ENCODE measurements at places on chromosomes 11 and 22.

GRCh38 chr11:114160894-114161293, 101.4 kb downstream of the ZBTB16 start:
- peaks cover 96% of the 10 kb centered on the region for H3K4me1 ChIP-seq
- no peaks in the 10 kb centered on the region for H3K36me3 ChIP-seq
- H3K27me3 ChIP-seq: no peaks in the 10 kb centered on the region
- no peak overlapping the region for H3K4me3 ChIP-seq
- DNase-seq: no peak

GRCh38 chr11:113137713-113138529, 176.5 kb upstream of the TTC12 start:
- no peak overlapping the region for H3K27ac ChIP-seq
- H3K4me3 ChIP-seq: no peak overlapping the region
- no peak for DNase-seq
- no peaks in the 10 kb centered on the region for H3K27me3 ChIP-seq
- H3K4me1 ChIP-seq: no peaks in the 10 kb centered on the region

- DNase-seq: no peak
- H3K4me1 ChIP-seq: no peaks in the 10 kb centered on the region
- no peaks in the 10 kb centered on the region for H3K27me3 ChIP-seq
- H3K36me3 ChIP-seq: no peaks in the 10 kb centered on the region
- H3K27ac ChIP-seq: no peak overlapping the region
Measured at GRCh38 chr22:48939441-48940265, 888.0 kb downstream of the BRD1 start.

- DNase-seq: no peak
- H3K4me3 ChIP-seq: no peak overlapping the region
- H3K36me3 ChIP-seq: no peaks in the 10 kb centered on the region
- H3K27me3 ChIP-seq: no peaks in the 10 kb centered on the region
- H3K27ac ChIP-seq: no peak overlapping the region
- H3K4me1 ChIP-seq: no peaks in the 10 kb centered on the region
Measured at GRCh38 chr11:101741479-101742175, 157.8 kb upstream of the TRPC6 start.

DNA sequence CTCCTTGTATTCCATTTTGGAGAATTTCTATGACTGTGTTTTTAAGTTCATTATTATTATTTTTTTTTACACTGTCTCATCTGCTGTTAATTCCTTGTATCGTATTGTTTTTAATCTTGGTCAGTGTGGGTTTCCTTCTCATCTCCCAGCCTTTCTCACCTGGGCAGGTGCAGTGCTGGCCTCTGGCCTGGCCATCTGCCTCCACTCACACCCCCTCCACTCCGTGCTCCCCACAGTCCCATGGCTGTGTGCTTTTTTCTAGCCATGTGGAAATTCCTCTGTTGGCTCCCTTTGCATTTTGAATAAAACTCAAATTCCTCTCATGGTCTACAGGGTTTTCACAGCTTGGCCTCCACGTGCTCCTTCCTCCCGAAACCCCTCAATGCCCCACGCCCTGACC, 50.3 kb upstream of the LINC01488 start:
- no peaks in the 10 kb centered on the region for H3K4me1 ChIP-seq
- no peak for DNase-seq
- no peak overlapping the region for H3K4me3 ChIP-seq
- H3K27ac ChIP-seq: no peak overlapping the region
- H3K36me3 ChIP-seq: no peaks in the 10 kb centered on the region
- no peaks in the 10 kb centered on the region for H3K27me3 ChIP-seq

- no peak overlapping the region for H3K4me3 ChIP-seq
- DNase-seq: no peak
- H3K36me3 ChIP-seq: no peaks in the 10 kb centered on the region
- no peaks in the 10 kb centered on the region for H3K27me3 ChIP-seq
- no peak overlapping the region for H3K27ac ChIP-seq
Measured at GRCh38 chr11:32080361-32080980, 10.4 kb upstream of the RCN1 start.

- H3K36me3 ChIP-seq: no peaks in the 10 kb centered on the region
- no peak for DNase-seq
- H3K27me3 ChIP-seq: no peaks in the 10 kb centered on the region
- peaks cover 18% of the 10 kb centered on the region for H3K4me1 ChIP-seq
Measured at GRCh38 chr11:34316347-34317035, 41.3 kb downstream of the ABTB2 start.

- H3K27ac ChIP-seq: no peak overlapping the region
- no peaks in the 10 kb centered on the region for H3K4me1 ChIP-seq
- H3K27me3 ChIP-seq: no peaks in the 10 kb centered on the region
- DNase-seq: no peak
Measured at GRCh38 chr11:93131709-93132108, 66.1 kb downstream of the SLC36A4 start.

DNA sequence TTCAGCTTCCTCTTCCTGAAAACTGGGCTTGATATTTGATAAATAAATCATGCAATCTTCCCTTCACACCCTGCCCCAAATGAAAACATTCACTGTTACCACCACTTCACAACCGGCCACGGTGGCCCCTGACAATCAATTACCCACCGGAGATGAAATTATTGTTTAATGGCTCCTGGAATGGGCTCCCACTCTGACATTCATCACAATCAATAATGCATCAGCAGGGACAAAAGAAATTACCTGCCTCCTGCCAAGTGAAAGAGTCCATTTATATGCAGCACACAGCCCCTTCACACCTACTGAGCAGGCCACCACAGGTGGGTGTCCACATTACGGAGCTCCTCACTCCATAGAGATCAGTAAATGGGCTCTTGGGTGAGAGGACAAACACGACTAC, 193.5 kb upstream of the SNX19 start:
- no peak for DNase-seq
- H3K27me3 ChIP-seq: no peaks in the 10 kb centered on the region
- H3K4me3 ChIP-seq: no peak overlapping the region
- H3K27ac ChIP-seq: no peak overlapping the region
- H3K36me3 ChIP-seq: no peaks in the 10 kb centered on the region
